NCI-H2227 treated with DMSO at 0.1 percent for 48 hours (cell line): ENCODE measurements at places on chromosomes 2 and 18.

- no peak for DNase-seq
Measured at GRCh38 chr2:202736826-202737225, 102.1 kb downstream of the FAM117B start.

DNA sequence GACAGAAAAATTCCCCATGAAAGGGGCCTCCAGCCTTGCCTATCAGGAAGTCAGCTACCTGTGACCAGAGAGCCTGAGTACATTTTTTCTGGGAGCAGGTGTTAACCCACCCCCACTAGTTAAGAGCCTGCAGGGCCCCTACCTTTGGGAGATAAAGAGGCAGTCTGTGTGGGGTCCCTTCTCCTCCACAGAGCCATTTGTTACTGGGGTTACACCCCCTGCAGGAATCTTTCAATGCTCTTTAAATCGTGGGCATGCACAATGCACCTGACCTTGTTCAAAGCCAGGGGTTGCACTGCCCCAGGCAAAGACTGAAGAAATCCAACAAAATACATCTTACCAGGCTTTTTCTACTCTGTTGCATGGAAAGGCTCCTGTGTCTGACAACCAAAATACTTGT, 15.7 kb upstream of the LYPD6 start:
- DNase-seq, result no peak

- no peak for DNase-seq
Measured at GRCh38 chr2:72927619-72928550, 10.6 kb downstream of the EMX1 start.

DNA sequence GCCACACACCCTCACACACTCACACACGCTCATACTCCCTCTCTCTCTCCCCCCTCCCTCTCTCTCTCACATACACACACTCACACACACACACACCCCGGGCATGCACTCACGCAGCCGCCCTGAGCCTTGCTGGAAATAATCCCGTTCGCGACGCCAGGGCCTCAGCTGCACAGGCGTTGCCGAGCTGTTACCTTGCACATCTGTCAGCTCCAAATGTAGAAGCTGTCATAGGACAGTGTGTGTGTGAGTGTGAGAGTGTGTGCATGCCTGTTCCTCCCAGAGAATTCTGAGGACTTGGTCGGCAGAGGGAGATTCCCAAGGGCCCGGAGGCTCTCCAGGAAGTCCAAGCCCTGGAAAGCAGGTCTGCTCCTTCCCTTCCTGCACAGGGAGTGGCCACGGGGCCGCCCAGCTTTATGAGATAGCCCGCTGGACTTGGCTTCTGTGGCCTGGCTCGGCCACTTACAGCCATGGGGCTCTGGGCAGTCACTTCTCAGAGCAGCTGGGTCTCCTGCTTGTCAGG, 8.6 kb downstream of the SPR start:
- peak; percentile 65 for DNase-seq

GRCh38 chr18:74533666-74534065, 634 bp upstream of the CNDP1 start:
- DNase-seq, result no peak

GRCh38 chr18:5107988-5108387, 89.1 kb downstream of the AKAIN1 start:
- no peak for DNase-seq

DNA sequence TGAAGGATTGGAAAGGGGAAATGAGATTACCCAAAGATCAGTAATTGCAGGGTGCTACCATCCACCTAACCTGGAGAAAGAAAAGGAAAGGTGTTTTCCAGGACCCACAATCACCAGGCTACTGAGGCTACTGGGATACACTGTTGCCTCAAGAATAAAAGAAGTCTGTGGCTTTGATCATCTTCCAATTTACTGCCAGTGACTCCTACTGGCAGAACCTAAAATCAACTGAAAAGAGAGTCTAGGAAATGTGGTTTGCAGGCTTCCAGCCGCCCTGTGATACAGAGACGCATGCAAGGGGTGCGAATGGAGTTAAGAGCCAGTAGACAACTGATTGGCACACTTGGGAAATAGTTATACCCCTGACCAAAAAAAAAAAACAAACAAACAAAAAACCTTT, 16.6 kb upstream of the TTL start:
- no peak for DNase-seq
